Stimulated activated CD8-positive, alpha-beta memory T cell treated with anti-CD3 and anti-CD28 coated beads, Interleukin-4, amount 100 ng/mL, for 1 hour (primary cell): ENCODE measurements at places on chromosomes 5 and 9.

GRCh38 chr9:96108691-96109380 lies 193.1 kb downstream of the HSD17B3 start:
- DNase-seq = no peak

GRCh38 chr5:151056379-151057325 lies 24.2 kb downstream of the TNIP1 start:
- DNase-seq = no peak

DNA sequence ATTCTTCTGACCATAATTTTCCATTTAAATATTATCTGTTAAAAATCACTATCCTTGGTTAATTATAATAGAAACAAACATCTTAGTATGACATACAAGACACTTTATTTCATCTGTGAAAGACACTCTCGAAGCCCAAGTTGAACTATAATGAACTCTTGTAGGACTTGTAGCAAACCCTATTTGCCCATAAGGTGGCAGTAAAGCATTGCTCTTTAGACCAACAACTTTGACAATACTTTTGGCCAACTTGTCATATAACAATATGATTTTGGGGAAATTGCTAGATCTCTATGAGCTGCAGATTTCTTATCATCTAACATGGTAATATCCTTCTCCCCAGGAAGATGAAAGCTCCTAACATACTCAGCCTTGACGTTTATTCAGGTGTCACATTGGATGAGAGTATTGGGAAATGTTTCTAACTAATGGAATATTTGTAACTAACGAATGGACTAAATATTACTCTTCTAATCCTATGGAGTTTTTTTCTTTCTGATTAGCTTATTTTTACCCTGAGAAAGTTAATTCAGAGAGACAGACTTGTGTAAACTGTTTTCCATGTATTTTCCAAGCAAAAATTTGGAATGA lies 11.0 kb downstream of the SPINK14 start:
- no peak for DNase-seq

- no peak for DNase-seq
These were observed 39.3 kb upstream of the HMHB1 start for GRCh38 chr5:143772621-143773020.

- no peak for DNase-seq
These were observed 199.2 kb downstream of the TRIO start for GRCh38 chr5:14342306-14342705.

DNA sequence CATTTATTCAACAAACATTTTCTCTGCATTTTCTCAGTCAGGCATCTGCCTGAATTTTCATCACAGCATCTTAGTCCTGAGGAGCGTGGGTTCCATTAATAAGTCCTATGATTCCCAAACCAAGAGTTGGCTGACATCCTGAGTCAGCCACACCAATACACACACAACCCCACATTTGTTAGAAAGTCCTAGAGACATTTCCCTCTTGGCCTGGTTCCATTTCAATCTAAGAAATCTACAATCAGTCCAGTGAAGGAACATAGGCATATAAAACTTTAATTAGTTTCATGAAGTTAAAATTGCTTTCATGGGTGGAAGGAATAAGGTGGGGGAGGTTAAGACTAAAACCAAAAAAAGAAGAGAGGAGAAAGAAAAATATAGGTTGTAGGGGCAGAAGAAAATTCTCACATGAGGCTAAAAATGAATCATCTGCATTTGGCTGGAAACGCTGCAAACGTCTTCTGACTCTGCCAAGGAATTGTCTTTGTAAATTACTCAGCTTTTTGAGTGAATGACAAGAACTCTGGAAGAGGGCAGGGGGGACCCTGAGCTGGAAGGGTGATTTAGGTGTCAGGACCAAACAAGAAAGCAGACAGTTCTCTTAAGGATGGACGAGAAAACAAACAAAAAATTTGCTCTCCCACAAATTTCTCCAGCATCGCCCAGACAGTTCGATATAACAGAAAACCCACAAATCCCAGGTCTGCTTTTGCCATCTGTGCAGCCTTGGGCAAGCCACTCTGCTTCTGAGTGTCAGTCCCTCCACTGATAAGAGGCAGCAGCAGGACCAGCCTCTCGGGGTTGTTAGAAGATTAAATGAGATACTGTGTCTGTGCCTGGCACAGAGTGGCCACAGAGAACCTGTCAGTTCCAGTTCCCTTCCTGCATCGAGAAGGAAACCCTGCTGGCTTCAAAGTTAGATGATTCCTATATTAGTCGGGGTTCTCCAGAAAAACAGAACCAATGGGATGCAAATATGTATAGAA lies 289.7 kb downstream of the CDK5RAP2 start:
- DNase-seq = no peak

DNA sequence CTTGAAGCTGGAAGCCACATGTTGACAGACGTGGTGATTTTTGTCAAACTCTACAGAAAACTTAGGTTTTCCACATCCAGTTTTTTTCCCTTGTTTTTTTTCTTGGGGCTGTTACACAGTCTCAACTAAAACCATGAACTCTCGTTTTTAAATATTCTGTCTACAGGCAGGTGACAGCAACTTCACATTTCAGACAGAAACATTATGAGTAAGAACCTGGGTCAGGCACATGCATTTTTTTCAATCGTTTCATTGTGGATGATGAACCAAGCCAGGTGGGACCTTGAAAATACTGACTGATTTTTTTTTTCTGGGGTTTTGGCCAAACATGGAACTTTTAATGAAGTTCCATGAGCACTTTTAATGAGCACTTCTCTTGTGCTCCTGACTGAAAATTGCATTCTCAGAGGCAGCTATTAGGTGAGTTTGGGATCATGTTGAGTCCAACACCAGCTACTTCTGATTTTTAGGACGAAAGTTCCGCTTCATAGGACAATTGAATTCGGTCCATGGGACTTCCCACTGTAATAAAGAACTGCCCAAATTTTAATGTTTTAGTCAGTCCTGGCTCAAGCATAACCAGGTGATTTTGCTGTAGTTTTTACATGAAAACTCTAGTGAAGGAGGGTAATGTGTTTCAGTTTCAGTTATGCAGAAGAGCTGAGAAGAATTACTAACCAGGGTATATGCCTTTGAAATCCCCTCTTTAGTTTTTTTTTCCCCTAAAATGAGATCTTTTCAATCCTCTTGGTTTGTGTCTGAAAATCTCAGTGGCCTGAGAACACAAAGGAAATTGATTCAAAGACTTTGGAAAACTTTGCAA lies 93.2 kb upstream of the ADAMTS16 start:
- no peak for DNase-seq

GRCh38 chr9:78218890-78219289 lies 17.0 kb upstream of the CEP78 start:
- DNase-seq = no peak

DNA sequence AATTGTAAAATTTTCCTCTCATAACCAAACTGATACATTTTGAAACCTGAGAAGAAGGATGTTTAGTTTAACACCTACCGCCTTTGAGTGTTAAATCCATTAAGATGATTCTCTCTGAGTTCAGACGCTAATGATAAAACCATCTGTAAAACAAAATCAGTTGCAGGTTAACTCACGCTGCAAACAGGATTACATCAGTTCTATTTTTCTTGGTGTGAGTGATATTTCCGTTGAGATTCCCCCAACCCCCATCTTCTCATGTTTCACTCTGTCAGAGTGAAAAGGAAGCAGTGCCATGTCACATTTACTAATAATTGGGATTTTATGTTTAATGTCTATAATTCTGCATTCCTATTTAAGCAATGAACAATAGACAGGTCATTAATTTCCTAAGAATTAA lies 146.5 kb downstream of the FANCC start:
- no peak for DNase-seq

GRCh38 chr5:149317281-149318048 lies 27.8 kb upstream of the GRPEL2 start:
- DNase-seq = no peak

GRCh38 chr5:17445185-17445584 lies 52.8 kb upstream of the TAF11L2 start:
- DNase-seq = no peak

DNA sequence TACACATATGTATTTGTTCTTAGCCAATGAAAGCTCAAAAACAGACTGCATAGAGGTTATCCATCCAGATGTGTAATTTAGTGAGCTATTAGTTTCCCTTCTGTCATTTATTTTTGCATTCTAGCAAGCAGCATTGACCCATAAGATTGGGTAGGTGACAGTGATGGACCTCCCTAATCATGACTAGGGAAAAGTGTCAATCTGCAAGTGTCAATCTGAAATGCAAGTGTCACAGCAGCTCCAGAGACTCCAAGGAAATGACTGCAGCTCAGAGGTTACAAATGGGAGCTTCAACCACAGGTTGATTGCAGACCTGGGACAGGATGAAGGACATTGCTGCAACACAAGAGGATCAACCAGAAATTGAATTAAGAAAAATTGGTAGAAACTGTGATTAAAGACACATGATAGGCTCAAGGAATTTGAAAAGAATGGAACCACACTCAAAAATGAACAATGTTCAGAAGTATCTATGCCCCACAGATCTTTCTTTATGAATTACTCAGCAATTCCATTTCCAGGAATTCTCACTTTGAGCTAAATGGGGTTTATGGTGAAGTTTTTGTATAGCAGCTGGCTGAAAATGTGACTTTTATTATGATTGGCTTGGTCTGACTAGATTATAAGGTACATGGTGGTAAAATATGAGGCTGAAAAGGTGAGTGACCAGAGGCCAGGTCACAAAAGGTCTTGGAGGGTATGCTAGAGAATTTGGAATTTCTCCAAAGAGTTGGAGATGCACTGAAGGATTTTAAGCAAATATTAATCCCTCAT lies 59.6 kb upstream of the HTR4 start:
- DNase-seq = no peak

DNA sequence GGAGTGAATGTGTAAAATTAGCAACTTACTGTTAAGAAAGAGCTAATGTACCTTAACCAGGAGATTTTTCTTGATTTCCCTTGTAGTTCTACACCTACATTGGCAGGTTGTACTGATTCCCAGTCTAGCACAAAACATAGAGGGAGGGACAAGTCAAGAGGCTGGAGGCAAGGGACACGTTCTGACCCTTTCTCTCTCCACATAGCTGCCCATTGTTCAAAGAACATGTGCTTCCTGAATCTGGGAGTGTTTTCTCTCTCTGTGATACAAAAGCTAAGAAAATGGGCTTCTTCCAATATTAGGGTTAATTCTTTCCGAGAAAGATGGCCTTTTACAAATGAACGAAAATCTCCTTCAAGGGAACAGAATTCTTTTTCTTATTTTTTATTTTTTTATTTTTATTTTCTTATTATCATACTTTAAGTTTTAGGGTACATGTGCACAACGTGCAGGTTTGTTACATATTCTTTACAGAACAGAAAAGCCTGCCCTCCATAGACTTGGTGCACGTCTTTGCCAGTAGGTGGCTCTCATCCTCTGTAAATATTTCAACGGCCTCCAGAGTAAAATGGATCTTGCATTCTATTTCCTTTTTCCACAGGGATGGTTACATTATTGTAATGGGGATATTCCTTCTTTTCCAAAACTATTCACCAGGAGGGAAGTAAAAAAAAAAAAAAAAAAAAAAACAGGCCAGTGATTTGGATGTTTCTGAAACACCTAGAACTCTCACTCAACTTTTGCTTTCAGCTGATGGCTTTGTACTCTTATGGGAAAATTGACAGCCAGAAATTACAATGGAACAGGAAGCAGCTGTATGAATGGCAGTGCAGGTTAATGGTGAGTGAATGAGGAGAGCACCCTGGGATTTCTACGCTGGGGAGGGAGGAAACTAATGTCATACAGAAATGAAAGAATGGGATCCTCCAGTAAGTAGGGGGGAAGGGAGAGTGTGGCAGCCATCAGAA lies 13.1 kb upstream of the IFNA5 start:
- DNase-seq = no peak
